ENCODE measurements at places on chromosomes 2 and 18. TPM values are rescaled to one million over a fixed set of nuclear protein-coding genes. Genes with fewer than 3 reads are reported as not detected.

The ELOA2 gene
- not detected for total RNA-seq

The HAAO gene
- total RNA-seq, result 14.5 TPM

The RBKS gene
- 5.4 TPM for total RNA-seq

The CD8B2 gene
- not detected for total RNA-seq

The CD8B gene
- not detected for total RNA-seq
